Cerebellar nuclear complex (tissue), 1 donor: ENCODE measurements at places on chromosomes 4 and X.

GRCh38 chrX:18855919-18856644, 127.8 kb downstream of the PHKA2 start:
- DNase-seq = no peak

DNA sequence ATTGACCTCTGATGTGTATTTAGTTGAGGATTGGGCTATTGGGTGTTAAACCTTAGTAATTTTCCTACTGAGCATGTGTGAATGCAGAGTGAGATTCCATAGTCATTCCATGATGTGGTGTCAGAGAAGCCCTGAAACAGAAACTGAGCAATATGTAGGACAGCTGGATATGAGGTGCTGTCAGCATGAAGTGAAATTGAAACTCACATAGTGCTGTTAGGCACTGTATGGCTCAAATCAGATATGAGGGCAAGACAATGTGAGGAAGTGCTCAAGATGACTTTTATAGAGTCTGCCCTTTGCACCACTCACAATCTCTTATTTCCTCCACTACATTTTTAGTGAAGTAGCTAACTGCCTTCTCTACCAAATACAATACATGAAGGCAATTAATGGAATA, 188.3 kb downstream of the SH3BGRL start:
- no peak for DNase-seq

DNA sequence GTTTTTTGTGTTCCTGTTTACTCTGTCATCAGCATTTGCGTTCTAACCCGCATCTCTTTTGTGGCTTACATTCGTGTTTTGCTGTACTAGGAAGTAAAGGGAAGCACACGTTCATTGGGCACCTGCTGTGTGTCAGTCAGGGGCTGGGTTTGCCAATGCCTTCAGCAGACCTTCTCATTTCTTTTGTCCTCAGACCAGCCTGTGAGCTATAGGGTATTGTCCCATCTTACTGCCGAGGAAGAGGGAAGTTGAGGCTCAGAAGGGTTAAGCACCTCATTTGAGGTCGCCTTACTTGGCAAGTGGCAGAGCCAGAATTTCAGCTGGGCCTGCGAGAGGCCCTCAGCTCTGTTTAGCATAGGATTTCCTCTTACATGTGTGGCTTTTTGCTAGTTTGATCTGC, 8.7 kb downstream of the TBC1D14 start:
- DNase-seq = no peak

GRCh38 chr4:175536852-175537453, 275.1 kb downstream of the GPM6A start:
- no peak for DNase-seq

DNA sequence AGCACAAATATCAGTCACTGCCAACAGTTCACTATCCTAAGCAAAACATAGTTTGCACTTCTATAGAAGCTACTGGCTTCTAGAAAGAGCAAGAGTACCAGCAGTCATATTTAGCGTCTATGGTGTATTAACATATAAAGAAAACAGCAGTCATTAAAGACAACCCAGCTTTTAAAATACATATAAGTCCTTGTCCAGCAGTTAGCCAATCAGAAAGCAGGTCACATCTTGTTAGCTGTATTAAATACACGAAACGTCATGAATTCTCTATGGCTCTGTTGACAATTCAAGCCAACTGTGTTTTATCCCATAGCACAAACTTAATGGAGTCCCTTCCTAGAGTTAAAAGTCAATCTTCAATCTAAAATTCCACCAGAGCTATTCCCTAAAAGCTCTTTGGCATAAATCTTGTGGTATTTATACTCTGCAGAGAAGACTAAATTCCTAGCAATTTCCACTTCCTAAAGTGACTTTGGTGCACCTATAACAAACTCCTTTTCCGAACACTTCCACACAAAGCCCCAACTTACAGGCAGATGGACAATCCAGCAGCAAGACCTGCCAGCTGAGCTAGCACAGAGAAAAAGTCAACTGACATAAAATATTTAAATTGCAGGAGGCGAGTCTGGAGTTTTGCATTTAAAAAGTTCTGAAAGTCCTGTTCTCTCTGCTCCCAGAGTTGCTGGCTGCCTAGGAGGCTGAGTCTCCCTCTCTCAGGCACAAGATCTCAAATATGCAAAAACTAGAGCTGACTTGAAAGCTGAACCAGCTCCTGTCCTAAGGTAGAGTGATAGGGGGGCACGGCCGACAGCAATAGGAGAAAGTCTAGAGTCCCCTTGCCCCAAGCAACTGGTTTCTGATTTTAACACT, 1.3 kb downstream of the LDB2 start:
- DNase-seq = no peak

- no peak for DNase-seq
Measured at GRCh38 chrX:35919536-35920309, at the start of gene CFAP47. CFAP47 (plus strand) TSS chrX:35919734; CDS start chrX:35919800, 66 bp downstream.

DNA sequence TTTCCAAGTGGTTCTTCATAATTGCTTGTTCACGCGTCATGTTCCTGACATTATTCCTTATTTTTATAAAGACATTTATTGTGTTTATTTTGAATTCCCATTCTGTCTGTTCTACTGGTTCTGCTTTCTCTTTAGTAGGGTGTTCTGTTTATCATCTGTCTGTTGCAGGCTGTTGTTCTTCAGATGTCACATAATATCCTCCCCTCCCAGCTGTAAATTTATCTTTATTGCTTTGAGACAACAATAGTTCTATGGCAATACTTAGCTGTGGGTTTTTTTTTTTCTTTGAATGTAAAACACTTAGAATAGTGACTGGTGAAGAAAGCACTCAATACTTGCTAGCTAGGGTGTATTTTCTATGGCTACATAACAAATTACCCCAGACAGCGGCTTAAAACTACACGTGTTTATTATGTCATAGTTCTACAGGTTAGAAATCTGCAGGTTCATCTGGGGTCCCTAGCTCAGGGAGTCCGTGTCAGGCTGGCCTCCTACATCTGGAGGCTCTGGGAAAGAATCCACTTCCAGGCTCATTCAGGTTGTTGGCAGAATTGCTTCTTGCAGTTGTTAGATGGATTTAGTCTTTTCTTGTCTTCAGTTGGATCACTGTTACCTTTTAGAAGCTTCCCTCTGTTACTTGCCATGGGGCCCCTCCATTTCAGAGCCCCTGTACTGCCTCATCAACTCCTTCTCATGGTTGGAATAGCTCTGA, 63.4 kb upstream of the ENPEP start:
- no peak for DNase-seq

- DNase-seq = no peak
Measured at GRCh38 chrX:66015900-66016689, 23.8 kb downstream of the VSIG4 start.

DNA sequence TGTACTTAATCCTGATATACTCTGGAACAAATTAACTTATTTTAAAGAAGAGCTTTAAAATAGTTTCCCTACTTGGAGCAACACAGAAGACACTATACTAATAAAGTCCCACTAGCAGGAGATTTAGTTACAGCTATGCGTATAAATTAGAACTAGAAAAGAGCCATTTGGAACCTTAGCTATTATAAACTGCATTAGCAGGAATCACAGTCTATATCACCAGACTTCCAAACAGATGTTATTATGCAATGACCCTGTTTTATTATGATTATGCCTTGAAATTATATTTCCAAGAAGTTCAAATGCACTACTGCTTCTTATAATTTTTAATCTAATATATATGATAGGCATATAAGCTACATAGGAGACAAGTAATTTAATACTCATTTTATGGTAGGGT, 95.5 kb upstream of the WDR44 start:
- DNase-seq = no peak

GRCh38 chr4:32022071-32022470, 1301.9 kb downstream of the PCDH7 start:
- no peak for DNase-seq

GRCh38 chr4:56086073-56086541, 137.4 kb downstream of the CEP135 start:
- no peak for DNase-seq

- DNase-seq = no peak
Measured at GRCh38 chr4:68336530-68336929, 13.4 kb downstream of the YTHDC1 start.

- no peak for DNase-seq
Measured at GRCh38 chrX:40694802-40695201, 40.5 kb downstream of the MED14 start.

DNA sequence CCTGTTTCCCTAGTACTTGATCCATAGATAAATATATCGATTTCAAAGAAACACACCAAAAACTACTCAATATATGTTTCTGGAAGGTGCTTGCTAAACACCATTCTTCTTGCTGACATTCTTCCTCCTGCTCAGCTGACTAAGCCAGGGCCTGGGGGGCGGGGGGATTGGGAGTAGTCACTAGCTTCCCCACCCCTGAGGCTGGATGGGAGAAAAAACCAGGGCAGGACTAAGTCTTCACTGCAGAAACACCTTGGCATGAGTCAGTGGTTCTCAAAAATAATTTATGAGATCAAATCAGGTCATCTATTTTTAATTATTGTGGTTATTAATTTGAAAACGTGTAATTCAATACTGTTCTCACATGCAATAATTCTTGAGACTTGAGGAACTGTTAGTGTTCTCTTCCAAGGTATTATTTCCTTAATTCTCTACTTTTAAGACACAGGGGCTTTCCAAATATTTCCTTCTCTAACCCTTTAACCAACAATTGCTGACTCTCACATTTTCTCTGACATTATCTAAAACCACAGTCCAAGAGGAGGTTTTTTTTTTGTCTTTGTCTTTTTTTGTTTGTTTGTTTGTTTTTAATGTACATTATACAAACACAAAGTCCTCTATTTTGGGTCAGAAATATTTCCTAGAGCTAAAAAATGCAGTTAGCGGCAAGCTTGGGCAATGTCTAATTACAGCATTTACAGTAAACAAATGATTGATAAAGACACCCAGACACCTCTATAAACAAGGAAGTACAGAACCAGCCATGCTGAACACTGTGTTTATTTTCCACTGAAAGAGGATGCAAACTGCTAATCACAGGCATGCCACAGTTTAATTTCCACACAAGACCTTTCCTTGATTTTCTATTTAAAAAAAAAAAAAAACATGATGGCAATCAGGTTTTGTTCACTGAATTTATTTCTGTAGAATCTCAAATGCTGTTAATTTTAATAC, 120.3 kb upstream of the USP9X start:
- no peak for DNase-seq

GRCh38 chr4:112099701-112100297, 45.5 kb upstream of the FAM241A start:
- DNase-seq = no peak

DNA sequence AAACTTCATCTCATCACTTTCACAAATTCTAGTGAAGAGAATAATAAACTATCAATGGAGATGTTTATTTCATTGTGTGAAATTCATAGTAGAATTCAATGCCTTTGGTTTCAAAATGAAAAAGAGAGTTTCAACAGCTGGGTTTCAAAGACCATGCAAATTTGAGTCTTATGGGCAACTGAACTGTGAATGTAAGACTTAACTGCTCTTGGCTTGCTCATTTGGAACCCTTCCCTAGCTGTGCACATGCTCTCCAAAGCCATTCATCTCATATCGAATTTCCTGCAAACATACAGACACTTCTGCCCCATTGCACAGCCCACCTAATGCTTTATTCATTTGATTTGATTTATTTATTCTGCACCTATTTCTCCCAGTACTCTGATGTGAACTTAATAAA, 154.5 kb downstream of the GRXCR1 start:
- DNase-seq = no peak

- no peak for DNase-seq
Measured at GRCh38 chr4:110628663-110629213, 5.9 kb upstream of the PITX2 start.

DNA sequence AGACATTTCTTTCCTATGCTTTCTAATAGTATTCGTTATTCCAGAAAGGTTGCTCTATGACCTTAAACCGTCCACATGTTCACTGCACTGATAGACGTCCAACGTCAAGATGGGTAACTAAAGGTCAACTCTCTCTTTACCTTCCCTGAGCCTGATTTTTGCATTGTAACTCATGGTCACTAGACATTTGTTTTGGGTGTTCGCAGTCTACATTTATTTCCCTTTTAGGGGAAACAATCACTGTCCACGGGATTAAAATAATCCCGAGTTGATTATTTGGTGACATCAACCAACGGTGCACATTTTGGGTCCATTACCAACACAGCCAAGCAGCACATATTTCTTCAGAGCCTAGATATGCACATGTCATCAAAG, 540 bp upstream of the HADH start:
- no peak for DNase-seq

- DNase-seq = no peak
Measured at GRCh38 chr4:134624365-134624764, 422.8 kb upstream of the PABPC4L start.

- DNase-seq = no peak
Measured at GRCh38 chr4:66691101-66691500, 854.2 kb downstream of the CENPC start.
